ENCODE measurements at places on chromosomes 5 and 9.

DNA sequence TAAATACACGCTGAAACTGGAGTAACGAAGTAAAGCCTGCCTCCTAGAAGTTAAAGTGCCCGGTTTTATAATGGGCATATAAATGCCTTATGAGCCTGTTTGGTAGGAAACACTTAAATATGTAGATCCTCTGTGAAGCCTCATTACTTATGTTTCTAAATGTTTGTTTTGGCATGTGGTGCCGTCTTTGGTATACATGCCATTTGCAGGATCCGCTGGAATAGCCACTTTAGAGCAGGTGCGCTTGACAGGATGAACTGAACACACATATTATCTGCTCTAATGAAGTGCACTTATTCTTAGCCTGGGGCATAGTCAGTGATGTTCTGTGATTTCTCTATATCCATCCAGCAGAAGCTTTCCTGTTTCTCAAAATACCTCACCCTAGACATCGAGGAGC is 778.1 kb upstream of the WWC1 start:
- DNase-seq, result no peak

DNA sequence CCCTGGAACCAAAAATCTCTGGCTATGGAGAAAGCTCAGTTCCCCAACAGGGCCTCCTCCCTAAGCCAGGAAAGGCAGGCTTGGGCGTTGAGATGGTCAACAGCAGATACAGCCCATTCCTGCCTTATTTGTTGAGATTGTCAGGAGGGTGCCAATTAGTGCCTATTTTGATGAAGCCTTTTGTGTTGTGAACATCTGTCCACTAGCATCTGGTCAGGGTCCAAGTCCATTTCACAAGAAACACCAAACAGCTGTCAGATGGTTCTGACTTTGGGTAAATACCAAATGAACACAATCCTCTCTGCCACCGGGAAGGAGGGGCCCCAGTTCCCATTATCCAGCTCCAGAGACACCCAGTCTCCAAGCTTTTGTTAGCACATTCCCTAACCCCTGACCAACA is 19.9 kb downstream of the SEMA6A start:
- DNase-seq, result no peak

DNA sequence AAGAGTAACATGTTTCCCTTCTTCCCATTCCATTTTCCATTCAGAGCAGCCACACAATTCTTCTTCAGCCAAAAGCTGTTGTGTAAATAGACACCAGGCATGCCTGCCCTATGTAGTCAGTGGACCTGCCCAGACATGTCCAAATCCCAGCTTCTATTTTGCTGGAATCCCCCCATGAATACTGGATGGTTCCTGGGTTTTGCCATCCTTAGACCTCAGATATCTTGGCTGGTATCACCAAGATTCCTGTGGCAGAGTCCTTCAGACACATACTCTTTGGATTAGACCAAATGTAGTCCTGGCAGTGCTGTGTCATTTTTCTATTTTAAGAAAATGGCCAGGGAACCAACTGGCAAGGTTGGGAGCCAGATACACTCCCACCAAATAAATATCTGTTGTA is 10.3 kb downstream of the FST start:
- no peak for DNase-seq

DNA sequence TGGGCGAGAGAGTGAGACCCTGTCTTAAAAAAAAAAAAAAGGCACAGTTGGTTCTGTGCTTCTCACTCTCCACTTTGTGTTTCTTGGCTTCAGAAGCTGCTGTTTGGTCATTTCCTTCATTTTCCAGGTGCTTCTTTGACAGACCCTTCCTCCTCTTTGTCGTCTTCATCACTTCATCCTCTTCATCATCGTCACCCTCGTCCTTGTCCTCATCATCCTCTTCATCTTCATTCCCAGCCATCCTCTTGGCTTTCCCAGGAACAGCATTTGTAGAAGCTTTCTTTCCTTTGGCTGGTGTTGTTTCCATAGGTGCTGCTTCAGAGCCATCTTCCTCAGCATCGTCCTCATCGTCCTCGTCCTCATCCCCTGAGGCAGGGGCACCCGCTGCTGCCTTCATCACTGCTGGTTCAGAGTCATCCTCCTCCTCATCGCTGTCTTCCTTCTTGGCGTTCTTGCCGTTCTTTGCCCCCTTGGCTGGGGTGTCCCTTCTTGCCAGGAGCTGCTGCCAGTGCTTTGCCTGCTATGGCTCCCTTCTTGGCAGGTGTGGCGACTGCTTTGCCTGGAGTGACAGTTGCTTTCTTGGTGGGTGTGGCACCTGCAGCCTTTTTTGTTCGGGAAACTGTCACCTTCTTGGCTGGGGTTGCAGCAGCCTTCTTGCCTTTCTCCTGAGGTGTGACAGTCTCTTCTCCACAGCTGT is 7.1 kb downstream of the RABL6 start:
- DNase-seq, result no peak

- DNase-seq, result no peak
These were observed 135.0 kb downstream of the HSD17B3 start for GRCh38 chr9:96167011-96167410.

DNA sequence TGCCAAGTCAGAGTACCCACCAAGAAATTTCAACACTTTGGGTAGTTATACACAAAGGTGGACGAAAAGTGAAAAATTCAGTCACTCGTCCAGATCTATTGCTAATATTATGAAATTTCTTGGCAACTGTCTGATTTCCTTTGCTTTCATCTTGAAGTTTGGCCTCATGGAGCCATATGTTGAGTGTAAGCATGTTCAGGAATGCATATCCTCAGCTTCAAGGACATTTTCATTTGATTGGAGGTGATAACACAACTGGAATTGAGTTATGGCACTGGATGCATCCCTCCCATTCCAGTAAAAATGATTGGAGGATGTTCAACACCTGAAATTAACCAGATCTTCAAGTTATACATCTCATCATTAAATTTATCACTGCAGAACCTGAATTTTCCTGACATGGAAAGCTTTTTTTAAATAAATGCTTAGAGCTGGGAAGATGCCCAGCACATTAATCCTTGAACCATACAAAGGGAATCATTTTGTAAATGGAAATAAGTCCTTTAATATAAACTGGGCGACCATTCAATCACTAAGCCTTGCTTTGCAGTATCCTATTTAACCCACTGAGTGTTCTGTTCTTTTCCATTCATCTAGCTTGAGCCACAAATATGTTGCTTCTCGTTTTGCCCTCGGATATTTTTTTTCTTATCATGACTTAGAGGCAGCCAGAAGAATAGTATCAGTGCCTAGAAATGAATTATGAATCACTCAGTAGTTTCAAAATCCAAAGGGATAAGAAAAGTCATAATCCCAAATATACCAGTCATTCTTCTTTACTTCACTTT is 273.7 kb upstream of the PIK3R1 start:
- no peak for DNase-seq

Measured in CD8-positive, alpha-beta memory T cell (primary cell).